ENCODE measurements at places on chromosomes 5 and 9. TPM values are rescaled to one million over a fixed set of nuclear protein-coding genes. Genes with fewer than 3 reads are reported as not detected.

SPINK1 gene
- total RNA-seq = not detected

ARHGEF28 gene
- 50.7 TPM for total RNA-seq

PPP3R2 gene
- total RNA-seq = not detected

PTGS1 gene
- 1.8 TPM for total RNA-seq

CSF1R gene
- total RNA-seq = not detected

CAPSL gene
- not detected for total RNA-seq
